ENCODE measurements at places on chromosomes 11 and 22.
A peak's percentile ranks its signal among the peaks of the same experiment; 100 is the strongest.

- DNase-seq = no peak
Observed at GRCh38 chr22:27947448-27947847, 28.4 kb upstream of the PITPNB start.

DNA sequence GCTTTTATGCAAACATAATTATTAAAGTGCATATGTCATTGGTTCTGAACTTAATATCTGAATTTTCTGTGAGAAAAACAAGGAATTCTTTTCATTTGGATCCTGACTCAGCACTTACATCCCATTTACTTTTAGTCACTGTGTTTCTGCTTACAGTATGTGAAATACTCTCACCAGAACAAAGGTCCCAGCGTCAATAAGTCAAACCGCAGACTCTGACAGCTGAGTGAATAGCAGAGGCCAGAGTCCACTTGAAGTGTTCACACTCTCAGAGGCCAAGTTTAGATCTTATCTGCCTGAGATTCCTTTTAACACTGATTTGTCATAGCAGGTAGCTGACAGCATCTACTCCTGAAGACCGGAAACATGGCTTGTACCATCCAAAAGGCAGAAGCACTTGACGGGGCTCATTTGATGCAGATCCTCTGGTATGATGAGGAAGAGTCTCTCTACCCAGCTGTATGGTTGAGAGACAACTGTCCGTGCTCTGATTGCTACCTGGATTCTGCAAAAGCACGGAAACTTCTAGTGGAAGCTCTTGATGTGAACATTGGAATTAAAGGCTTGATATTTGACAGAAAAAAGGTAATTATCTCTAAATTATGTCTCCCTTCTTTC lies 14.6 kb downstream of the BBOX1 start:
- DNase-seq = no peak

DNA sequence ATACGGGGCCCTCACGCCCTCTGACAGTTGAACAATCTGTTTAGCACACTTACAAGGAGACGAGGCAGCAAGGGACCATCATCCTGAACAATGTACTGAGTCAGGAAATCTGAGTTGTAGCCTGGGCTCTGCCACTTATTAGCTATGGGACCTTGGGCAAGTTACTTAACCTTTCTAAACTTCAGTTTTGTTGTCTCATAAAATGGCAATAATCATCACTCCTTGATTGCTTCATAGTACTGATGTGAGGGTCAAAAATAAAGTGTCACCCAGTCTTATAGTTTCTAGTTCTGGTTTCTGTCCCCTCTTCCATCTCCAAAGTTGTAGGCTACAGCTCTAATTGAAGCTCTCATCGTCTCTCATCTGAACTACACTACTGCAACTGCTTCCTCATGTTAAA lies 46.7 kb downstream of the RELT start:
- DNase-seq = no peak

DNA sequence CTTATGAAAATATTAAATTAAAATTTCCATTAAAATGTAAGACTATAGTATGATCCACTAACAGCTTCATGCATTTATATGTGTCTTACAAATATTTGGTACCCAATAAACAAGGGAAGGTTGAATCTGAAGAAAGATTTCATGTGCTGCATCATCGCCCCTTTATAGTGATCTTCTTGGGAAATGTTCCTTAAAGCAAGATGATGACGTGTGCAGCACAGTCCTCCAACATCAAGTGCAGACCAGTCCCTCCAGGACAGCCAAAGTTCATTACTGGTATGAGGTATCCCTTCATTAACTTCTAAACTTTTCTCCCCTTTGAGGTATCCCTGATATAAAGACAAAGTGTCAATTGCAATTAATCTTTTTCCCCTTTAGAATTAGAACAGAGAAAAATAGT lies 567.0 kb downstream of the METTL15 start:
- no peak for DNase-seq

DNA sequence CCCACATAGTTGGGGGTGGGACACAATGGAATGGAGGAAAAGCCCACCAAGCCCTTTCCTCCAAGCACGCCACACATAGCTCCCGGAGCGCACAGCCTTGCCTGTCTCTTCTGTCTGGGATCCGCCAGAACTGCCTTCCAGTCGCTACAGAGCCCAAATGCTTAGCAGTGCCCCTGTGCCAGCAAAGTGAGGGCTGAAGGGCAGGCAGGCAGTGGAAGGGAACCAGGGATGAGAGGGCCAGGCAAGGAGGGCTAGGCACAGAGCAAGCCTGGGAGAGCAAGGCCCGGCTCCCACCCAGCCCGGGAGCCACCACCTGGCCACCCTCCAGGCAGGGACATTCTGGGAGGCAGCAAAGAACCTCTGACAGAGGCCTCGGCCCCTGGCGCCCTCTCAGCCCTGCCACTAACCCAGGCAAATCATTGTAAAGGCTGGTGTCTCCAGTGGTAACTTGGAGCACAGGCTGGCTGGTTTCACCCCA lies 32.5 kb downstream of the PPP2R1B start:
- no peak for DNase-seq

DNA sequence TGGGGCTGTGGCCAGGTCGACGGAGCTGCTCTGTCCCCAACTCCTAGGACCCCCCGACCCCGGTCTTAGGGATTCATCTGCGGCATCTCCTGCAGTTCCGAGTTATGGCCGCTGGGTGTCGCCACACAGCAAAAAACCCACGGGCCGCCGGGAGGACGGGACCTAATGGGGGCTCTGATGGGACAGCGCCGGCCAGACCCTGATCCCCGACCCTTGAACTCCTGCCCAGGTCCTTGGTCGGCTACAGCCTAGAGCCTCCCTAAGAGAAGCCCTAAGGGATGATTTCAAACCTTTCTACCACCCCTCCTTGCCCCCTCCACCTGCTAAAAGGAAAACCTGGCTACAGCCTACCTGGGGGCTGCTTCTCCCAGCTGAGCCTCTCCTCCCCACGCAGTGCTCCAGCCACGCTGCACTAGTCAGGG lies 30.8 kb upstream of the LRRC10B start:
- DNase-seq = peak; percentile 24

- no peak for DNase-seq
Observed at GRCh38 chr11:15840966-15841365, 515.4 kb downstream of the SOX6 start.

- no peak for DNase-seq
Observed at GRCh38 chr11:369336-370018, at the start of gene B4GALNT4. Gene B4GALNT4 (plus strand): TSS chr11:369499. CDS start chr11:369804, 305 bp downstream.

- DNase-seq = no peak
Observed at GRCh38 chr11:13169709-13170108, 107.9 kb upstream of the BMAL1 start.

GRCh38 chr11:125368757-125369156 lies 127.3 kb downstream of the FEZ1 start:
- no peak for DNase-seq

GRCh38 chr11:96338910-96339705 lies 3.9 kb downstream of the MAML2 start:
- DNase-seq = no peak

- DNase-seq = no peak
Observed at GRCh38 chr11:30106222-30107181, 89.7 kb upstream of the KCNA4 start.

DNA sequence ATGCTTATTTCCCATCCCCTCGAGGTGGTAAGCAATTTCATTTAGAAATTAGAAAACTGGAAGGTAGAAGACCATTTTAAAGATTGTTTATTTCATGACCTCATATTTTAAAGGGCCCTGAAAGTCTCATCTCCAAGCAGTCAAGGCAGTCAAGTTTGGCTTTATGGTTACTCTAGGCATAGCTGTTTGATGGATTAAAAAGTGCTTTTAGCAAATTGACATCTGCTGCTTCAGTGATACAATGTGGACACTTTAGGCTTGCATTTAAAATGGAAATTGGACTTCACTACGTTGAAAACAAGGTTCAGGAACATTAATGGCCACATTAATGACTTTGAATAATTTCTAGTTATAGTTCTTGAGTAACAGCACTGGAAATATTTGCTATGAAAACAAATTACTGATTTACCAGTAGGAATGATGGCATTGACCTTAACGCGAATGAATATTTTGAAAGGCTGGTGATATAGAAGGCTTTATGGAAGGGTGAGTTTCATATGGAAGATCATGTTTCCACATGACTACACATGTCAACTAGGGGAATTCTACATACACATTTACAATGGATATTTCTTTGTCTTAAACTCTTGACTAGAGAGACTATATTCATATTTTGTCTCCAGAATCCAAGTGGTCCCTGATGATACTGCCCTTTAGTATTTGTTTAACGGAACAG lies 873.5 kb downstream of the JRKL start:
- DNase-seq = no peak

- DNase-seq = no peak
Observed at GRCh38 chr22:46514592-46515207, 22.7 kb downstream of the CELSR1 start.

GRCh38 chr22:28799606-28800307 lies 612 bp downstream of the XBP1 start:
- DNase-seq = no peak

GRCh38 chr11:13290221-13290980 lies 12.8 kb downstream of the BMAL1 start:
- no peak for DNase-seq

- no peak for DNase-seq
Observed at GRCh38 chr11:121347813-121348212, 55.2 kb downstream of the SC5D start.

DNA sequence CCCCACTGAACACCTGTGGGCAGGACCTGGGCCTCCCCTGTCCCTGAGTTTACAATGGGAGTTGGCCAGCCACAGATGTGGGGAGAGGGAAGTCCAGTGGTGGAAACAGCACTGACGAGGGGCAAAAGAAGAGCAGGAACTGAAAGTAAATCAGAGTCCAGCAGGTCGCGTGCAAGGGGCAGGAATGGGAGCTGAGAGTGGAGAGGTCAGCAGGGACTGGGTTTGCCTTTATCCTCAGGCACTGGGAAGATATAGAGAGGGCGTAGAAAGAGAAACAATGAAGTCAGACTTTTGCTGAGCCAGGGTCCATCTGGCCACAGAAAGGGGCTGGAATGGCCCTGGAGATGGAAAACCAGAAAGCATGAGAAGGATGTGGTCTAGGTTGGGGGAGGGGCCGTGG lies 8.5 kb downstream of the P2RY6 start:
- no peak for DNase-seq

DNA sequence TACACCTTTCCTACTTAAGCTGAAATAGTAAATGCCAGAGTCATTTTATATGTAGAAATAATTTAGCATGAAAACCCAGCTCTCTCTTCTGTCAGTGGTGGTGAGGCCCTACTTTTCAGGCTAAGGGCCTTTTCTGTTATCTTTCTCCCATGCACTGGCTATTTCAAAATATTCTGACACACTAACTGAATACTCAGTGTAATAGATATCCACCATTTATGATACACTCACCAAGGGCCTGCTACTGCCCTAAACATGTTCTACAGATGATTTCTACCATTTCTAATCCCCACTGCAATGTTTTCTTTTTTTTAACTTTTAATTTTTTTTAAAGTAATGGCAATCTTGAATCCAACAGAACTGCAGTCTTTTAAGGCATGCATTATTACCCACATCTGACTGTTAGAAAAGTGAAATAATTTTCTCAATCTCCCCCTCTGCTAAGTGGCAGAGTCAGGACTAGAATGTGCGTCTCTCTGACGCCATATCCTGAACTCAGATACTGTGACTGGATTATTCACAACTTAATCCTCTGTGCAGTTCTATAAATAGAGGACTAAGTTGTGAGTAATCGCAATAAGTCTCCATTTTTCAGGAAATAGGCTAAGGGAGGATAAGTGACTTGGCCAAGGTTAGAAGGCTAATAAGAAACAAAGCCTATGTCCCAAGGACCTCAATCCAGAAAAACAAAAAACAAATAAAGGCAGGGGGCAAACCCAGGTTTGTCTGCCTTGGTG lies 44.0 kb downstream of the GRAMD1B start:
- DNase-seq = no peak

- no peak for DNase-seq
Observed at GRCh38 chr11:78190871-78191538, 2.3 kb downstream of the USP35 start.

DNA sequence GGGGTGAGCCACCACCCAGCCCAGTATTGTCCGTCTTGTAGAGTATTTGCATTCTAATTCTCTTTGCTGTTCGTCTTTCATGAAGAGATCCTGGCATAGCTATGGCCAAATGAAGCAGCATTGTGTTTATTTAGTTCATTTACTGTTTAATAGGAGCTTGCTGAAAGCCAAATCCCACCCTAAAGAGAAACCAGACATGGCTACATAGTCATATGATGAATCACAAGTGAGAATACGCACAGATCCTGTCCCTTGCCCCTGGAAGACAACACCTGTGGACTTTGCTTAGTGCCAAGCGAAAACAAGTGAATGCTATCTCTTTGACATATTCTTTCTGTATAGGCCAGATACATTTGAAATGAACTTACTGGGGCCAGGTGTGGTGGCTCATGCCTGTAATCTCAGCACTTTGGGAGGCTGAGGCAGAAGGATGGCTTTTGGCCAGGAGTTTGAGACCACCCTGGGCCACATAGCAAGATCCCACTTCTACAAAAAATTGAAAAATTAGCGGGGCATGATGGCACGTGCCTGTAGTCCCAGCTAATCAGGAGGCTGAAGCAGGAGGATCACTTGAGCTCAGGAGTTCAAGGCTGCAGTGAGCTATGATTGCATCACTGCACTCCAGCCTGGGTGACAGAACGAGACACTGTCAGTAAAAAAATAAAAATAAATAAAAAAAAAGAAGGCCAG lies 5.1 kb upstream of the ARFGAP3 start:
- no peak for DNase-seq

GRCh38 chr11:121590772-121591404 lies 138.1 kb upstream of the SORL1-AS1 start:
- no peak for DNase-seq

DNA sequence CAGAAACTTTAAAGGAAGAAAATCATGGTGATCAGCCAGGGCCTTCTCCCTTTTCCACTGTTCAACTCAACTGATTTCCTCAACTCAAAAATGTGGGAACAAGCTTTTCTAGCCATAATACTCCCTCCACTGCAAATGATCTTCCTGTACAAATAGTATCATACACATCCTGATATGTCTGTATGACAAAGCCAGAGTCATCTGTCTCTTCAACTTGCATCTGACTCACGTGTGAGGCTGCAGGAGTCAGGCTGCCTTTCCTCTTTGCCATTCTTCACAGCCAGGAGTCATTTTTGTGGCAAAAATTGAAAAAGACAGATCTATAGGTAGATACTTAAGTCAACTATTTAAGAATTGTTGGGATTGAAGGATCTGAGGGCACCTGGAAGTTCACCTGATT lies 13.3 kb downstream of the PATZ1 start:
- DNase-seq = no peak

DNA sequence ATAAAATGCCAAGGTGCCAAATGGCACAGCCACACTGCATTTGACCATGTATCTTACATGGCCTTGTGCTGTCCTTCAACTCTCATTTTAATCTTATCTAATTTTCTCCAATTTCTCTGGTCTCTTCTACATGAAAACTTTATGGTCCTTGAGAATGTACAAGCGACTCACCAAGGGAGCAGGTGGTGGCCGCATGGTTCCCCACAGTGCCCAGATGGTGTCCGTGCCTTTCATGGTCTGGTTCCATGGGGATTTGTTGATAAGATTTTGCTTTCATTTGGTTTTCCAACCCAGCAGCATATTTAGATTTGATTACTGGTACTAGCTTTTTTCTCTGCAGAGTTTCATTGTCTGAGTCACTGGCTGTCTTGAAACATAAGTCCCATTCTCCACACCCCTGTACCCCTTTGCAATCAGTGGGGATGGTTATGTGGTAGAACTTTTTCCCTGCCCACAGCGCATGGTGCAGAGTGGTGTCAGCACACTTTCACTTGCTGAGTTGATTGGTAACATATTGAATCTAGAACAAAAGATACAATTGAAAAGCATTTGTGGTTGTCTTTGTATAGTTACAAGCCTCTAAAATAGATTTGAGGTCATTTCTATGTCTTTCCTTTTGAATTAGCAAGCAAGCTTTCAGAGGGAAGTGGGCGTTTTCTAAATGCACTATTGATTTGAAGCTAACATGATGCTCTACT lies 24.1 kb downstream of the ZNRF3 start:
- no peak for DNase-seq
